ENCODE measurements at places on chromosomes 2 and 18. TPM values are rescaled to one million over a fixed set of nuclear protein-coding genes. Genes with fewer than 3 reads are reported as not detected.

Gene RTP5
- not detected for total RNA-seq

Gene SLC4A5
- 2.7 TPM for total RNA-seq

Gene VPS54
- 20.6 TPM for total RNA-seq

Gene CD8A
- not detected for total RNA-seq

Gene ABCG8
- not detected for total RNA-seq

Gene EPG5
- total RNA-seq, result 94.8 TPM

Gene ALPP
- total RNA-seq, result not detected

Gene MPHOSPH10
- 17.0 TPM for total RNA-seq

Gene CIDEA
- not detected for total RNA-seq

Gene PAX8
- 2.9 TPM for total RNA-seq

Gene SLC8A1
- 82.9 TPM for total RNA-seq

Gene SCG2
- total RNA-seq, result 2.4 TPM

All from osteoblast (primary cell).